ENCODE measurements at places on chromosomes 7 and 10.

DNA sequence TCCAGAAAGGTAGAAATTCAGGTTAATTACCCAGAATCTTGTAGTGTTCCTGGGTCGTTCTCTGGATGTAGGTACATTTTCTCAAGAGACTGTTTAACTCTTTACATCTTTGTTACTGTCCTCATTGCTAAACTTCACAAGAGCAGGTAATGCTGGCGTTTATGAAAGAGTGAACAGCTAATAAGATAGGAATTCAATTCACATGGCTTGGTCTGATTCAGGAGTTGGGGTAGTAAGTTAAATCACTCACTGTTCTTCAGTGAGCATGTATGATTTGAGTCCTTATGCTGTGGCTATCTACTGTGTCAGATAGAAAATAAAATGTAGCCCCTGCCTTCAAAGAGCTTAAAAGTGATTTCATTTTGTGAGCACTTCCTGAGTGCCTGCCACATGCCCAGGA, 480.0 kb downstream of the LRMDA start:
- no peak for DNase-seq

DNA sequence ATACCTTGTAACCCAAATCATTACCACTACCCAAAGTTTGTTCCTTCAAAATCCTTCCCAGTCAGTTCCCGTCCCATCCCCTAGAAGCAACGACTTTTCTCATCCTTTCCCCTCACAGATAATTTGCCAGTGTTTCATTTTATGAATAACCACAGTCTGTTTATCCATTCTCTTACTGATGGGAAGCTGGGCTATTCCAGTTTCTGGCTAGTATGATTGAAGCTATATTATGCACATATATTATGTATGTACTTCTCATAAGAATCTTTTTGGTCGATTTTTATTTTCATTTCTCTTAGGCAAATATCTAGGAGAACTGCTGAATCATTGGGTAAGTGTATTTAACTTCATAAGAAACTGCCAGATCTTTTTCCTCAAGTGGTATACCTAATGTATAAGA, 114.6 kb downstream of the ZNF438 start:
- no peak for DNase-seq

- no peak for DNase-seq
Observed at GRCh38 chr10:133368153-133368552, 5.0 kb downstream of the ECHS1 start.

GRCh38 chr10:24834869-24835268, 111.2 kb upstream of the ARHGAP21 start:
- DNase-seq = no peak

DNA sequence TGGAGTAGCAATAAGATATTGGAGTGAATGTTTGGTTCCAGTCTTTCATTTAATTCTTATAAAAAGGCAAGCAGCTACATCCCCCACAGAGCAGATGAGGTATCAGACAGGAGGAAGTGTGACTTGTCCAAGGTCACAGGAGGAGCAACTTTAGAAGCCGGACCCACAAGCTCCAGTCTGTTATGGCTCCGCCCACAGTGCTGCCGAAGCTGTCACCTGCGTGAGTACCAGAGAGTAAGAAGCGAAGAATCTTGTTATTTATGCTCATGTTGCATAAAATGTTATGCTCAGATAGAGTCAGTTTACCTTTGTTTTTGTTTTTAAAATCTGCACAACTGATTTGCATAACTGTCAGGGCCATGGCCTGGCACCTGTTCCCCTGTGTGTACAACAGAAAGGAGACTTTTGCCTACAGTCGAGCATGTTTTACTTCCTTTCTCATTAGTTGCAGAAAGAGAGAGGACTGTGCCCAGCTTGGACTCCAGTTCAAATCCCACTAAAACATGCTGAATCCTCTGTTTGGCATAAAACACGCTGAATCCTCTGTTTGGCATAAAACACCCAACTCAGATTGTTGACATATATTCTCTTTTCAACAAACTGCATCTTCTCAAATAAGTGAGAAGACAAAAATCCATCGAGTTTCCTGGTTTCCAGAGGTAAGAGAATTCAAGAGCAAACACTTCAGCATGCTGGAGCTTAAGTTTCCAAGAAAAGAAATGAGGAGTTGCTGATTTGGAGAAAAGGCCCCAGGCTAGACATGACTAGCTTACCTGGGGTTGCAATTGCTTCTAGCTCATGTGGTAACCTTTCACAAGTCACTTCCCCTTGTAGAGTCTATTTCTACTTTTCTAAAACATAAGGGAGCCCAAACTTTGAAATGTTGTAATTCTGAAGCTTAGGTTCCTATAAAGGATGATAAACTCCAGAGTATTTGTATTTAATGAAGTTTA, 409.8 kb upstream of the ZMIZ1 start:
- no peak for DNase-seq

DNA sequence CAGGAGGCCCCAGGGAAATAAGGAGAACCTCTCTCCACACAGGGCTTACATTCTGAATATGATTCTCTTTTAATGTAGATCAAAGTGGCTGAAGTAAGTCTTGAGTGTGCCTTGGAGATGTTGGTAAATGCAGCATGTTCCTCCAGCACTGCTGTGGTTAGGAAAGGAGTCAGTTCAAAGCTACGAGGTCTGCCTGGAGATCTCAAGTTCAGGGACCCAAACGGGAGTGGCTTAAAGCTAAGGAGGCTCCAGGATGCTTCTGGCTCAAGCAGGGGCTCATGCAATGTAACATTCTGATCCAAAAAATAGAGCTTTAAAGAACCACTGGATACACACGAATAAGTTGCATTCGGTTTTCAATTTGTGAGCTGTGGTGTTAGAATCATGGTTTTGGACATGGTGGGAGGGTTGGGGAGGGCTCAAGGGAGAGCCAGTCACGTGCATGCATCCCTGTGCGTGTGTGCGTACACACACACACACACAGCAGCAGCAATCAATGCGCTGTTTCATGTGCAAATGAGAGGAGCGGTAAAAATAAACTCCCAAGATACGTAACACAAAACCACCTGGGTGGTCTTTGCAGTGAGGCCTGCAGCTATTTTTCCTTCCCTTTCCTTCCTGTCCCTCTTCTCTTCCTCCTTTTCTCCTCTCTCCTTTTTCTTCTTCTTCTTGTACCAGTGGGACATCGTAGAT, 70.5 kb downstream of the AOAH start:
- DNase-seq = no peak

DNA sequence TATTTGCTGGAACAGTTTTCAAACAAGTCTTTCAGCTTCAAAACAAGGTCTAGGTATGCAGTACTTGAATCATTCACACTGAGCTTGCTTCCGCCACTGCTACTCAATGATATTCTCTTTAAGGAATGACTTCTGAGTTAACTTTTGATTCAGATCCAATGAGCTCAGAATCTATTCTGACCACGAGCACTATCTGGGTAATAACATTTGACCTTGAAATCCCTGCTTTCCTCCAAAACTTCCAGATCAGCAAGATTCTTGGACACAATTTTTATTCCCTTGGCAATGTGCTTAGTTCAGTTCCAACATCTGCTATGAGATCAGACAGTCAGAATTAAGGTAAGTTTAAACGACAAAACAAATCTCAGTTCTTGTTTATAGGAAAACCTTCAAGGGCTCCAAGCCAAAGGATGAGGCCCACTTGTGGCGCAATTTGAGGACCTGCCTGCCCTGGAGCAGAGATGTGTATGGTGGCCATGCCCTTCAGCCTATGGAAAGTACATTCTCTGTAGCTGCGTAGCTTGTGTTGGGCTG, 87.2 kb downstream of the RNF216 start:
- DNase-seq = no peak

DNA sequence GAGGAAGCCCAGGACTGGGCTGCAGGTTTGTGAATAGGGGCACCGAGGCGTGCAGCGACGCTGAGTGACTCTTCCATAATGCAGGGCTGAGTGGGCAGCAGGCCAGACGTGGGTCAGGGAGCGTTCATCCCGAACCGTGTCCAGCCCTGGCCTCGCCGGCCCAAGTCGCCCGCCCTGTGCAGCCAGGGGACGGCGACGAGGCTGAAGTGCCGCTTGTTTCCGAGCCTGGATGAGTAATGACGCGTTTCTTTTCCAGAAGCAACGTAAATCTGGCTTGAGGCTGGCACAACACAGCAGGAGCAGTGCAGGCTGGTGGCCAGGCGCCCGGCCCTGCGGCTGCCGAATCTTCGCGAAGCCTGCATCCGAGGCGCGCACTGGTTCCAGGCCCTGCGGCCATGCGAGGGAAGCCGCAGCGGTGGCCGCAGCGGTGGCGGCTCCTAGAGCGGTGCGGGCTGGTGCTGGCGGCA, 74.0 kb upstream of the SEC61G start:
- no peak for DNase-seq

DNA sequence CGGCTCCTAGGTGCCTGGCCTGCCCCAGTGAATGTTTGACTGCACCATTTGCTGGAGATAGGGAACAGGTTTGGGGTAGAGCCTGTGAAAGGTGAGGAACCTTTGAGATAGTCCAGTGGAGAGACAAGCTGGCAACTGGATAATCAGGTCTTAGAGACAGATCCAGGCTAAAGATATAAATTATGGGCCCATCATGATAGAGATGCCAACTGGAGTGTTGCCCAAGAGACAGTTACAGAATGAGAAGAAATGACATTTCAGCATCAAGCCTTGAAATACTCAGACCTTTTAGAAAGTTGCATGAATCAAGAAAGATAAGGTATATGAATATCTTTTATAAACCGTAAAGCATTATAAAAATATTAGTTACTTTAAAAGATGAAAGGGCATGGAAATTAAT, 27.1 kb downstream of the CREB3L2 start:
- no peak for DNase-seq

DNA sequence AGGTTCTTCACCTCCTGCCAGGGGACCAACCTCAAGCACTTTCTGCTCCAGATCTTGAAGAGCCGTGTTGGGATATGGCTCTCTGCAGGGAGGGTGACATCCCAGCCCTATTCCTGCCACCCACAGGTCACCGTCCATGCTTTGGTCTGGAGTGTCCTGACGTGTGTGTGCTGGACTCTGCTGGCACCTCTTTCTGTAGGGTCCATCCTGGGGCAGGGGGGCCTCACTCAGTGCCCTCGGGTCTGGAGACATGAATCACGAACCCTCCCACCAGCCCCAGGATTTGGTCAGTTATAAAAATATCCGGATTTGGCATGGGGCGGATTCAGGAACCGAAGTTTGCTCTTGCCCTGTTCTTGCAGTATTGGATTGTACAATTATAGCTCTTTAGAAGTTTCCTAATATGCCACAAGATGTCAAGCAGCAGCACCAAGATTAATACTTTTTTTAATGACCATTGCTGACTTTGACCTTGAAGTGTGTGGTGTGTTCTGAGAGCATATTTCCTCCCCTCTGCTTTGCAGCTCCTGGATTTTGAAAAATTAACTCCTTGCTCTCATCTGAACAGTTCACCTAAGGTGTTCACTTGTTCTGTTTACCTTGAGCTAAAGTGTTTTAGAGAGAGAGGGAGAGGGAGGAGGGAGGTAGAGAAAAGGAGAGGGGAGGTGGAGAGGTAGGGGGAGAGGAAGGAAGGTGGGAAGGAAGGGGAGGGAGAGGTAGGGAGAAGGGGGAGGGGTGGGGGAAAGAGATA, 95.4 kb upstream of the SHH start:
- no peak for DNase-seq

DNA sequence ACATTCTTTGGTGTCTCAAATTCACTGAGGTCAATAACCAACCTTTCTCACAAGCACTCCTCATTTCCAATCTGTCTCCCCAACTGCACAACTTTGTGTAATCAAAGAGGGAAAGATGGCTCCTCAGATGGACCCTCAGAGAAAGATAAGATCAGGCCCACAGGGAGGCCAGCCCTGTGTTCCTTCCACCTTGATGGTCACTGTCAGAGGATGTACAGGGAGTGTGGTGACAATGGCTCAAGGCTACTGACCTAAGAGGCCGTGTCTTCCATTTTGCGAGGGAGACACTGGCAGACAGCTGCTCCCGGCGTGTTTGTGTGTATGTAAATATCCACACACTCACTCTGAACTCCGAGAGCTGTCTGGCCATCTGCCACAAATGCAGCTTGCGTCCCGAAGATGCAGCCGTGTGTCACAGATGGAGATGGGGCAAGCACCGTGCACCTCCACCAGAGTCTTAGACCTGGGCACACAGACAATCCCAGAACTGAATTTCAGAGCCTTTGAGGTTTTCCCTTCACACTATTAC, 712.1 kb upstream of the NRP1 start:
- DNase-seq = no peak

DNA sequence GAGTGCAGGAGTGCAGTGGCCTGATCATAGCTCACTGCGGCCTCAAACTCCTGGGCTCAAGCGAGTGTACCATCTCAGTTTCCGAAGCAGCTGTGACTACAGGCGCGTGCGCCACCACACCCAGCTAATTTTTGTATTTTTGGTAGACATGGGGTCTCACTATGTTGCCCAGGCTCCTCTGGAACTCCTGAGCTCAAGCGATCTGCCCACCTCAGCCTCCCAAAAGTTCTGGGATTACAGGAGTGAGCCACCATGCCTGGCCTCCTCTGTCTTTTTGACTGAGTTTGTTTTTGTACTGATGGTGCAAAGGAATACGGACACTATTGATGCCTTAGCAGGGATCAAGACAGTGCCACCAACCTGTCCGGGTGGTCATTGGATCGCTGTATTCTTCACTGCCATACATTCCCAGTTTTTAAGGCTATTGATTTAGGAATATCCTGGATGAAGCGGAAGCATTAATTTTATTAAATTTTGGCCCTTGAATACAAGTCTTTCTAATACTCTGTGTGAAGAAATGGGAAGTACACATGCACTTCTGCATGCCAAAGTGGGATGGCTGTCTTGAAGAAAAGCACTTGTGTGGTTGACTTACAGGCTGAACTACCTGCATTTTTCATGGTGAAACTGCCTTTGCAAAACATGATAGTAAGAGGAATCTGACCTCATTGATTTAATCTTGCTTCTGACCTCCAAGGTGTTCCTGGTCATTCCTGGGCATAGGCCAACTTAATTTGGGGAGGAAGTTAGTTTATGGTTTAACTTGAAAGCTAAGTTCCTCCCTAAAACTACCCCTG, 2.1 kb upstream of the CUL2 start:
- no peak for DNase-seq

GRCh38 chr7:154640266-154640865, 362.6 kb downstream of the PAXIP1 start:
- DNase-seq = peak; percentile 18

DNA sequence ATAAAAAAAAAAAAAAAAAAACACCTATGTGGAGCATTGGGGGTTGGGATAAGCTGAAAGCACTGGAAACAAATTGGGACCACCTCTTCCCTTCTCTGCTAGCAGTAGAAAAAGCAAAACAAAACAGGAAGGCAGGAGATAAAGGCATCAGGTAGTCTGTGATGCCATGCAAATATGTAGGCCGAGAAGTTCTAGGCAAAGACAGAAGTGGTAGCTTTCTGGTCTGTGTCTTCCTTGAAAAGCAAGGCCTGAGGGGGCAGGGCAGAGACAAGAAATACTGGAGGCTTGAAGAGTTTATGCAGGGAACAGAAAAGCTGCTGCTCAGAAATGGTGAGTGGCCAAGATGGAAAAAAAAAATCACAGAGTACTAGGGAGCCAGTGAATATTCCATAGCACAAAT, 111.1 kb downstream of the ELMO1 start:
- no peak for DNase-seq

GRCh38 chr7:8433477-8434289, at the start of gene NXPH1:
NXPH1 (plus strand) TSS chr7:8433609.
- peak; percentile 81 for DNase-seq

- no peak for DNase-seq
Observed at GRCh38 chr7:151512353-151512752, 7.3 kb downstream of the RHEB start.

Data from posterior cingulate gyrus (tissue), 11 donors.